ENCODE measurements at places on chromosomes 5 and 9.

DNA sequence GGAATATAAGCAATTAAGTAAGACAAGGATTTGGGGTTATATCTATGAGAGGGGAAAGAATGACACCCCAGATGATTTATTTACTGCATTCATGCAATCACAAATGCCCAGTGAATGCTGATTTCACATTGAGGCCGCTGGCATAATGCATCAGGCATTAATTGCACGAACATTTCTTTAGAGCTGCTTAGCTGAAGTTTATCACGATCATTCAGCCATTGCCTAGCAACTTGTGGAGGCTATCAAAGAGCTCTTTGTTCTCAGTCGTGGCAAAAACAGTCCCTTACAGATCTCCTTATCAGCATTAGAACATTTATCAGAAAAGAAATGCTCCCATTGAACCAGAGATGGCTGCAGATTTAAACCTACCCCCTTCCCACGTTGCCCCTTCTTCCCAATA lies 88.7 kb upstream of the PRRC1 start:
- no peak for DNase-seq

- no peak for DNase-seq
Observed at GRCh38 chr9:129225815-129226214, 47.8 kb upstream of the IER5L start.

DNA sequence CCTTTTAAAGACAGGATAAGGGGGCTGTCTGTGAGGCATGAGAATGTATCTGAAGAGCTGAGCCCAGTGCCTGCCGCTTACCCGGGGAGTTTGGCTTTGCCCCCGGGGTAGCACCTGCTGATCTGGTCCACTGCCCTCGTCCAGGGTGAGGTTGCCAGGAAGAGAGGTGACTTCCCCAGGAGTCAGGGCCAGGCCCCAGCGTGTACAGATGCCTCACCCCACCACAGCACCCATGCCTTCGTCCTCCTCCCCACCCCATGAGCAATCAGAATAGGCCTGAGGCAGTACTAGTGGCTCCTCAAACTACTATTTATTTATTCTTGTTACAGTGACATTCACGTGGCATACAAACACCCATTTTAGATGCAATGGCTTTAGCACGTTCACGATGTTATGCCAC lies 15.7 kb upstream of the AIF1L start:
- no peak for DNase-seq

GRCh38 chr5:170225326-170226128 lies 7.3 kb upstream of the C5orf58 start:
- peak; percentile 42 for DNase-seq

DNA sequence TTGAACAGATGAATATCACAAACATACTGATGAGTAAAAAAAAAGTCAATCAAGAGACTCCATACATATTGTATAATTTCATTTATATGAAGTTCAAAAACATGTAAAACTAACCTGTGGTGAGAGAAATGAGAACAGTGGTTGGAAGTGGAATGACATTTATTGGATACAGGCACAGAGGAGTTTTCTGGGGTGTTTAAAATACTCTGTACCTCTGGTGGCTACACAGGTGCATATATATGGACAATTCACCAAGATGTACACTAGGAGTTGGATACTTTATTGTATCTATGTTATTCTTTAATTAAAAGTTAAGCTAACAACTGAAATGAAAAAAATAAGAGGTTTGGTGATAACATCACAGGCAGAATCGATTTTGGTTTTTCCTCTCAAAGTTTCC lies 14.1 kb downstream of the FOXD1 start:
- no peak for DNase-seq

GRCh38 chr9:108933231-108933717 lies 650 bp downstream of the ELP1 start:
- peak; percentile 19 for DNase-seq

GRCh38 chr5:150341331-150341730 lies 16.2 kb upstream of the TCOF1 start:
- DNase-seq = peak; percentile 78

DNA sequence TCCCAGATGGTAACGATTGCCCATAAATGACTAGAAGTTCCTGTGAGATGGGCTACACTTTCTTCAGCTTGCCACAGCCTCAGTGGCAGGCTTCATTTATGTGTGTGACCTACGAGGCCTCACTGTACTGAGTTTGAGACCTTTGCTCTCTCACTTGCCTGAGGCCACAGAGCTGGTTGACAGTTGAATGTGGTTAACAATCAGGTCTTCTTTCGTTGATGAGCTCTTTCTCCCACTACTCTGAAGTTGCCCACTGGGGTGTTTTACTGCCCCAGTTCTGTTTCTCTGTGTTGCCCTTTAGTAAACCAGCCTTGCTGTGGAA lies 70.5 kb downstream of the CYFIP2 start:
- DNase-seq = no peak

- DNase-seq = no peak
Observed at GRCh38 chr9:3200331-3200774, 325.4 kb downstream of the RFX3 start.

DNA sequence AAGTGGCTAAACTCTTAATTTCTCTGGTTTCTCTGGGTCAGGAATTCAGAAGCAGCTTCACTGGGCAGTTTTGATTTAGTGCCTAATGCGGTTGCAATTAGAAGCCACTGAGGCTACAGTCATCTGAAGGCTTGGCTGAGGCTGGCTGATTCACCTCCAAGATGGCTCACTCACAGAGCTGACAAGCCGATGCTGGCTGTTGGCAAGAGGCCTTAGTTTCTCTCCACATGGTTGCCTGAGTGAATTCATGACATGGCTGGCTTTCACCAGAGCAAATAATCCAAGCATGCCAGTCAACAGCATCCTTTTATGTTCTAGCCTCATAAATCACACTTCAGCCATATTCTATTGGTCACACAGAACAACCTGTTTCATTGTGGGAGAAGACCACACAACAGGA lies 2.8 kb upstream of the CDK7 start:
- no peak for DNase-seq

DNA sequence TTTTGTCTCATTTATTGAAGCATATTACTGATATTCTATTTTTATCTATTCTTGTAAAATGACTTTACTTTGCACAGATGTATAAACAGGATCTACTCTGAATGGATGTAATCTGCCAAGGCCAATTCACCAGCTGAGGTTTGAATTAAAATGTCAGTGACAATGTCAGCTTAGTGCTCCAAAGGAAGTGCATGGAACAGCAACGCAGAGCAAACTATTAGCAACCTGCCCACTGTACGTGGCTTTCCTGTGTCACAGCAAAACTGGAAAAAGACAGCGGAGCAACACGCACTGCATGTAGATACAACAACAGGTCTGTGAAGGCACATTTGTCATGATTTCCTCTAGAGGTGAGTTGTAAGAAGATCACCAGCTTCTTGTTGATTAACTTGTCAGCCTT lies 409.4 kb downstream of the MED10 start:
- no peak for DNase-seq

DNA sequence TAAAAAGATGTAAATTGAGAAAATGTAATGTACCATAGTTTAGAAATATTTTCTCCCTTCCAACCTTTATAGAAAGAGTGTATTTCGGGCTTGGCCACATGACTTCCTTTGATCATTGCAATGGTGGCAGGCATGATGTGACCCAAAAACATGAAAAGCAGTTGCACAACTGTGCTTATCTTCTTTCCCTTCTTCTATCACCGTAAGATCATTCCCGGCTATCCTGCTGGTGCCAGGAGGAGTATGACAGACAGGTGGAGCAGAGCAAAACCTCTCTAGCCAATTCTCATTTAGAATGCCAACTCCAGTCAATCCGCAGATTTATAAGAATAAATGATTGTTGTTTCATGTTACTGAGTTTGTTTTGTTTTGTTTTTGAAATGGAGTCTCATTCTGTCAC lies 10.6 kb upstream of the TESK1 start:
- DNase-seq = no peak

GRCh38 chr5:81579262-81579924 lies 171.5 kb downstream of the SSBP2 start:
- DNase-seq = no peak

DNA sequence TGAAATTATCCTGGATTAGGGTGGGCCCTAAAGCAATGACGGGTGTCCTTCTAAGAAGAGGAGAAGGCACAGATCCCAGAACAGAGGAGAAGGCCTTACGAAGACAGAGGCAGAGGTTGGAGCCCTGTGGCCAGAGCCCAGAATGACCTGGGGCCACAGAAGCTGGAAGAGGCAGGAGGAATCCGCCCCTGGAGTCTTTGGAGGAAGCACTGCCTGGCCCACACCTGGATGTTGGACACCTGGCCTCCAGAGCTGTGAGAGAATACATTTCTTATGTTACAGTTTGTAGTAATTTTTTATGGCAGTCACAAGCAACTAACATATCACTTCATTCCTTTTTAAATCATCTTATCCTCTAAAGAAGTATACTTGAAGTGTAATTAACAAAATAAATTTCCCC lies 8.5 kb downstream of the MRPL36 start:
- no peak for DNase-seq

GRCh38 chr5:142342128-142342981 lies 17.5 kb upstream of the SPRY4 start:
- no peak for DNase-seq

DNA sequence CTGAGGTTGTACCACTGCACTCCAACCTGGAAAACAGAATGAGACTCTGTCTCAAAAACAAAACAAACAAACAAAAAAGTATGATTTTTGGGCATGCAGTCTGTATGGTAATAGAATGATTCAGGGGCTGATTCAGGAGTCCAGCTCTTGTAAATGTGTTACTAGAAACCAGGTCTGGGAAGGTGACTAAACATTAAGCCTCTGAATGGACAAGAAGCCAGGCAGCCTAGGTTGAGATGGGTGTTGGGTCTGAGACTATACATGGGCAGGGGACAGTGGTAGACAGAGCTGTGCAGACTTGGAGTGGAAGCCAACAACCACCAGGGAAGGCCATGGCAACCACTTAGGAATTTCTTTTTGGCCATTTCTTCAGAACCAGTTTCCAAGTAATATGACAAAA lies 64.9 kb upstream of the TLE1 start:
- DNase-seq = no peak

DNA sequence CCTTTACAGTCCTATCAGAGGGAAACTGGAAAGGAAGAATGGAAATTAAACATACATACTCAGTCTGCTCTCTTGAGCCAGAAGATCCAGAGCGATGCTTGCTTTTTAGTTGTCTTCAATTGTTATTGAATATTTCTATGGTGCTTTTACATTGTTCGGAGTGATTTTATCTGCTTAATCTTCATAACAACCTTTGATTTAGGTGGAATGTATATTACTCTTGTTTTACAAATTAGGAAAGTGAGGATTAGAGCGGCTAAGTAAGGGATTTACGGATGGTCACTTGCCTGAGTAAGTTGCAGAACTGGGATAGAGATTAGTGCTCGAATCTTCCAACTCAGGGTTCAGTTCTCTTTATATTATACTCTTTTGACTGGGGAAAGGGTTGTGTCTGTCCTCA lies 69.1 kb downstream of the PBX3 start:
- DNase-seq = peak; percentile 44

GRCh38 chr5:72662936-72663335 lies 153.5 kb upstream of the TNPO1 start:
- DNase-seq = no peak

DNA sequence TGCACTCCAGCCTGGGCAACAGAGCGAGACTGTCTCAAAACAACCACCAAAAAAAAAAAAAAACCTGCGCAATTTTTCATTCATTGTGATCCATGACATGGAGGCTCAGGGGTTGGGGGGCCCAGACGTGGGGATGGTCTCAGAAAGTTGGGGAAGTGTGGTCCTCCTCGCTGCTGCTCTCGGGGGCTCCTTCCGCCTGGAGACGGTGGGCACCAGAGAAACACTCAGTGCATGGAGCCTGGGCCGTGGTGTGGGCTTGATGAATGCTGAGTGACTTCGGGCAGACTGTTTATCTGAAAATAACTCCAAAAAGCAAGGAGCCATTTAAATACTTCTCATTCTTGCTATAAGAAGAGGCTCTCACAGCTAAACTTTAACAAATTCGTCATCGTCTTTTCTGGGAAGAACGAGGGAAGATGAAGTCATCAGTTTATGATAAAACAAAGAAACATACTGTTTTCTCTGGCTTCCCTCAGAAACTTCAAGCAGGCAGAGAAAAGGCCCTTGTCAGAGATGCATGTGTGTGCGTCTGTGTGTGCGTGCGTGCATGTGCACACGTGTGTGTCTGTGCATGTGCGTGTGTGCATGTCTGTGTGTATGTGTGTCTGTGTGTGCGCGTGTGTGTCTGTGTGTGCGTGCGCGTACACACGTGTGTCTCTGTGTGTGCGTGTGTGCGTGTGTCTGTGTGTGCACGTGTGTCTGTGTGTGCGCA lies 35.0 kb downstream of the RASGEF1C start:
- DNase-seq = no peak

GRCh38 chr9:89597711-89598362 lies 7.0 kb upstream of the GADD45G start:
- peak; percentile 72 for DNase-seq

- no peak for DNase-seq
Observed at GRCh38 chr5:128036950-128037349, 46.6 kb upstream of the SLC12A2 start.

DNA sequence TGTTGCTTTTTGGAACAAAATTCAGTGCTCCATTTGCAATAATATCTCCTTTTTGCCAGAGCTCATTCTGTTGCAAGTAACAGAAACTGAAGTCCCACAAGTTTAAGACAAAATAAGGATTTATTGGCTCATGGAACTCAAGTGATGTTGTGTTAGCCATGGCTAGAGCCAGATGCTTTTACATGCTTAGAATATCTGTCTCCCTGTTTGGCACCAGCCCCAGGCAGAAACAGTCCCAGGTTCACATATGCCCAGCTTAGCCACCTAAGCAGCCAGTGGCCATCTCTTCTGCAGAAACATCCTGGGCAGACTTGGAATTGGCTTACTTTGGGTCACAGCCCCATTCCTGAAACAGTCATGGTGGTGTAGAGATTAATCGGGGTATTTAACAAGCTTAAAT lies 540.9 kb upstream of the SGCD start:
- DNase-seq = no peak

GRCh38 chr9:137198051-137198901 lies 2.3 kb downstream of the TPRN start:
- no peak for DNase-seq
